ENCODE measurements at places on chromosomes 5 and 9. TPM values are rescaled to one million over a fixed set of nuclear protein-coding genes. Genes with fewer than 3 reads are reported as not detected.

FCN1 gene
- not detected for total RNA-seq

DEPDC1B gene
- 2.1 TPM for total RNA-seq

DCANP1 gene
- not detected for total RNA-seq

SLC36A2 gene
- not detected for total RNA-seq

PCDHGC5 gene
- total RNA-seq, result 0.77 TPM
